ENCODE measurements at places on chromosomes 11 and 22. TPM values are rescaled to one million over a fixed set of nuclear protein-coding genes. Genes with fewer than 3 reads are reported as not detected.

The OR8B4 gene
- total RNA-seq: not detected

The C1QTNF5 gene
- 11.6 TPM for total RNA-seq

The POU2AF3 gene
- total RNA-seq: not detected

The THYN1 gene
- 65.6 TPM for total RNA-seq

The RIN1 gene
- 6.8 TPM for total RNA-seq

The PSMC3 gene
- 214 TPM for total RNA-seq

The CHST1 gene
- total RNA-seq: 0.15 TPM

The BIRC3 gene
- 0.47 TPM for total RNA-seq
